ENCODE measurements at places on chromosomes 2 and 18.

DNA sequence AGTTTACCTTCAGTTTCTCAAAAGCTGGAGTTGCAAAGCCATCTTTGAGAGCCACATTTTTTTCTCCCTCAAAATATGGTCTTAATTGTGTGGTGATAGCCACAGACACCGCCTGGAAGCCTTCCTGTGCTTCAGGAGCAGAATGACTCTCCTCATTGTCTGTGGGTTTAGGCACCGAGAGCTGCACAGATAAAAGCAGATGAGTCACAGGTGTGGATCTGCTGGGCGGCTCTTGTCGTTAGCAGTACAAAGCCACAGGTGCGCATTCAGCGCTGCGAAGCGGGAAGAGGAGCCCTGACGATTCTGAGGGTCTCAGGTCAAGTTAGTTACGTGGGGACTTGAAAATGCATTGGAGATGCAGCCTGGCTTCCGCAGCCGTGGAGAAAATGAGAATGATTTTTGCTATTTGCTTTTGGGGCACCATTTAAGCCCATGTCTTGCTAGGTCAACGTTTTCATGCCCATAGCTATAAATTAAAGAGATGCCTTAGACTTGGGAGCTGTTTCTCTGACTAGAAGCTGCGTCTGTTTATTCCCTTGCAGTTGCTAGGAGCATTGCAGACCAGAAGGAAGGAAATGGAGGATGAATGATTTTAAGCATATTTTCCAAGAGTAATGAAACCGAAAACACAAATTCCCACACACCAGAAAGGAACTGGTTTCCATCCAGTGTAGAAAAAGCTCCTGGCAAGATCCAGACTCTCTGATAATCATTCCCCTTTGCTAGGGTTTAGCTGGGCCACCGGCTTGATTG, 51.5 kb downstream of the KLHL29 start:
- DNase-seq = no peak

DNA sequence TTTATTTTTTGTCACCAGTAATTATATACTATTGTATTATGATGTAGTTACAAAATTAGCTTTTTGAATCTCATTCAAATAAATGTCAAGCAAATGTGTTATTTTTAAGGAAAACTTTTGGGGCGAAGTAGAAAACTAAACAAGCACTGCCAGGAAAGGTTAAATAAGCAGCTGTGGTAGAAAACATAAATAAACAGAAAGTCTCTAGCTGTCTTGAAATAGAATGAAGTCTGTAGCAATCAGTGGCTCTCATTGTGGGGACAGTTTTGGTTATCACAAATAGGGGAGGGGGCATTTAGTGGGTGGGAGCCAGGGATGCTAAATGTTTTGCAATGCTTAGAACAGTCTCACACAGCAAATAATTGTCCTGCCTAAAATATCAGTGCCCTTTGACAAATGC, 3.4 kb downstream of the INSIG2 start:
- DNase-seq = no peak

- DNase-seq = no peak
These were observed 113.3 kb upstream of the CDC42EP3 start for GRCh38 chr2:37784759-37785149.

DNA sequence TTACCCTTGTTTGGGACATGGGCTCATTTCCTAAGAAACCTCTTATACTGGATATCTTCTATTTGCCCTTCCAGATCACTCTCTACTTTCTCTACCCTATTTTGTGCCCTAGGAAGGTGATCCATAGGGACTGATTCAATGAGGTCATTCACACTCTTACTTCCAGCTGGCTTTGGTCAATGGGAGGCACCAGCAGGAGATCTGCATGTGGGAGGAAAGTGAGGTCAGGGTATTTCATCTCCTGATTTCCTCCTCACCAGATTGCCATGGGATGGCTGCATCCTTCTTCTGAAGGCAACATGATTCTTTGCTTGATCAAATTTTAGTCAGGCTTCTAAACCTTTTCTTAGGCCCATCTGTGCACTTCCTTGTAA, 15.2 kb downstream of the M1AP start:
- DNase-seq = no peak

GRCh38 chr2:217301142-217301925, 441.5 kb upstream of the TNP1 start:
- DNase-seq = no peak

DNA sequence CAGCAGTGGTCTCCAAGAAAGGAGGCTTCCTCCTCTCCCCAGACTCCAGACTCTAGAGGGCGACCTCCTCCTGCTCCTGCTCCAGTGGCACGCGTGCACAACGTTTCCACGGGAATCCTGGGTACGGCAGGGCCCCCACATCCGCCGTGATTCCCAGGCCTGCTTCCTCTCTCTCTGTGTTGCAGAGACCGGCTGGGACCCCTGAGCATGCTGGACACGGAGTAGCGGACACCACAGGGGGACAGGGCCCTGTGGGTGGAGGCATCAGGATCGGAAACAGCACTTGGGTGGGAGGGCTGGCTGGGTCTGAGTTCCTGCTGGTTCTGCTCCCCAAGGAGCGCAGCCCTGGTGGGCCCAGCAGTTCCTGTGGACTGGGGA, 75.9 kb upstream of the SLC35G4 start:
- DNase-seq = no peak

GRCh38 chr2:239944694-239945551, 80.2 kb downstream of the NDUFA10 start:
- no peak for DNase-seq

GRCh38 chr2:43418680-43419079, 177.2 kb downstream of the THADA start:
- no peak for DNase-seq

GRCh38 chr2:217944923-217945322, 57.9 kb downstream of the TNS1 start:
- no peak for DNase-seq

DNA sequence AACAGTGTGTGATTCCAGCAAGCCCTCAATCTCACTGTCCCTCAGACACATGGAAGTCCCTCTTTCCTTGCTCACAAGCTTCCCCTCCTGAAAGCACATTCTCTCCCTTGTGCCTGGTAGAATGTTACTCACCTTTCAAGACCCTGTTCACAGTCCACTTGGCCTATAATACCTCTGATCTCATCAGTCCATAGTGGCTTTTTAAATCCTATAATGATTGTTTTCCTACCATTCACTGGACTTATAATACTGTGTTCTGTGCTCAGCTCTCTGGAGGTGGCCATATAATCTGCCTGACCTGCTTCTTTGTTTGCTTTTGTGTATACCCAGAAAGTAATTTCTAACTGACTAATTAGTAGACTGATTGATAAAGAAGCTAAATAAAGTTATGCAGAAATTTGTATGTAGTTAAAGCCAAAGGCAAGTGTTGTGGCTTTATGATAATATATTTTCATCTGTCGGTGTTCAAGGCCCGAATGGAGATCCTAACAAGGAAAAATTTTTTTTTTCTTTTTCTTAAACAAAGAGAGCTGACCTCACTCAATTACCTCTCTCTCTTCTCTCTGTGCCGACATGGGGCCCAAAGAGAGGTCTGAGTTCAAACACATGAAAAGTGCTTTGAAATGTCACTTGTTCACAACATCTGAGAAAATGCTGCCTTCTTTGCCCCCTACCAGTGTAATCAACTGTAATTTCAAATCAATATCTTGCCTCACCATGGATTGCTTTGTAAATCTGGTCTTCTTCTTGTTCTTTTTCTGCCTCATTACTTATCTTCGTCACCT, 1033.0 kb upstream of the PIK3C3 start:
- DNase-seq = no peak

GRCh38 chr18:42310956-42311355, 355.9 kb downstream of the PIK3C3 start:
- DNase-seq = no peak

DNA sequence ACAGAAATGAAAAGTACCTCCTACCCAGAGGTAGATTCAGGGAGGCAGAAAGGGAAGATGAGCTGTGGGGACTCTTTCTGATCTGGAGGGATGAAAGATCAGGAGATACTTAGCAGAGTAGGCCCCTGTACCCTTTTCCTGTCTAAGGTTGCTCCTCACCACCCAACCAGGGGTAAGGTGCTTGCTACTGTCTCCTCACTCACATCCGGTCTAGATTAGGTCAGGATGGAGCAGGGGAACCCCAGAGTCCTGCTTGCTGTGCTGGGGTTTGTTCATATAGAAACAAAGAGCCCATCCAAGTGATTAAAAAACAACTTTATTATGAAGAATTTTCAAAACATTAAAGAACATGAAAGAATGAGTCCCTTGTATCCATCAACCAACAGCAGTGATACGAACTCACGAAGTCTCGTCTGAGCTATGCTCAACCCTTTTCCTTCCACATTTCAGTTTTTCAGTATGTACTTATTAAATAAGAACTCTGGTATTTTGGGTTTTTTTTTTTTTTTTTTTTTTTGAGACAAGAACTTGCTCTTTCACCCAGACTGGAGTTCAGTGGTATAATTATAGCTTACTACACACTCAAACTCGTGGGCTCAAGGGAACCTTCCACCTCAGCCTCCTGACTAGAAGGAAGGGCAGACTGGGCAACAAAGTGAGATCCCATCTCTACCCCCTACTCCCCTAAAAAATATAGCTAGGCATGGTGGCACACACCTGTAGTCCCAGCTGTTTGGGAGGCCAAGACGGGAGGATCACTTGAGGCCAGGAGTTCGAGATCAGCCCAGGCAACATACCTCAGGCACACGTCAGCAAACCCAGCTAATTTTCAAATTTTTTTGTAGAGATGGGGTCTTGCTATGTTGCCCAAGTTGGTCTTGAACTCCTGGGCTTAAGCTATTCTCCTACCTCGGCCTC, 28.5 kb upstream of the MCFD2 start:
- no peak for DNase-seq

DNA sequence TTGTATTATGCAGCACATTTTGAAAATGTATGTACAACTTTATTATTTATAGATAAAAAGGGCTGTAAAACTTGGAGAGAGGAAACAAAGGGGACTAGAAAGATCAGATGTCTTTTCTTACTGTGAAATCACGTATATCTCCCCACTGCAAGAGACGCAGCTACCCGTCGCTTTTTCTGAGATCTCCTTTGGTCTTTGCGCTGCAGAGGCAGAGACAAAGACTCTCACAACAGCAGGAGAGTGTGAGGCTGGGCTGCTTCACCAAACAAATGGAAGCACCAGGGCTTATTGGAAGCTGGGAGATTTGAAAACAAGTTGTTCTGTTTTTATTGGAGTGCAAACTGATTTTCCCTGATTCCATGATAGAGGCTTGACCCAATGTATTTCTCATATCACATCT, 129.0 kb upstream of the PARD3B start:
- DNase-seq = no peak

DNA sequence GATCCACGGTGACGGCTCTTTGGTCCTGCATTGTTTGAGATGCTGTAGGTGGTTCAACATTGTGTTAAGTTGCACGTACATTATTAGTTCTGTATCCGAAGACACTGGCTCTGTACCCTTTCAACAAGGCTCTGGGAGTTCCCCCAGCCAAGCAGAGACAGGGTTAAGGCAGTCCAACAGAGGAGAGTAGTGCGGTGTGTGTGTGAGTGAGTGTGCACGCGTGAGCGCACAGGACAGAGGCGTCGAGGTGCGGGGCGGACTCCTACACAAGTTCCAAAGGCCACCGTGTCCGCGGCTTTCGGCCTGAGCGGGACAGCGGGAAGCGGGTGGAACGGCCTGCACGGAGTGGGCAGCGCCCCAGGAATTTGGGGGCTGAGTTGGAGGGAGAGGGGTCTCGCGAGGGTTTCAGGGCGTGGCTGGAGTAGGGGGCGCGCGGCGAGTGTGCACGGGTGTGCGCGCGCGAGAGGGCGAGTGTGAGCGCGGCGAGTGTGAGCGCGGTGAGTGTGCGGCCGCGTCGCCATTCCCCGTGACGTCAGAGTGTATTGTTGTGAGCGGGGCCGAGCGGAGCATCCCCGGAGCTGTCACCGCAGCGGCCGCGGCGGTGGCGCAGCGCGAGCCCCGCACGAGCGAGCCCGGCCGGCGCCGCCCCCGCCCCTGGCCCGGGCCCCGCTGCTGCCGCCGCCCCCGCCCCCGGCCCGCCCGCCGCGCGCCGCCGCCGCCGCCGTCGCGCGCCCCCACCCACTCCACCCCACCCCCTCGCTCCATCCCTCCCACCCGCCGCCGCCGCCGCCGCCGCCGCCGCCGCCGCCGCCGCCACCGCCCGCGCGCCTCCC, at the start of gene ASXL3:
Gene ASXL3 (plus strand): TSS at position 535 of the 833 bp plus-strand sequence. CDS start 413 bp downstream, outside the sequence.
- no peak for DNase-seq

DNA sequence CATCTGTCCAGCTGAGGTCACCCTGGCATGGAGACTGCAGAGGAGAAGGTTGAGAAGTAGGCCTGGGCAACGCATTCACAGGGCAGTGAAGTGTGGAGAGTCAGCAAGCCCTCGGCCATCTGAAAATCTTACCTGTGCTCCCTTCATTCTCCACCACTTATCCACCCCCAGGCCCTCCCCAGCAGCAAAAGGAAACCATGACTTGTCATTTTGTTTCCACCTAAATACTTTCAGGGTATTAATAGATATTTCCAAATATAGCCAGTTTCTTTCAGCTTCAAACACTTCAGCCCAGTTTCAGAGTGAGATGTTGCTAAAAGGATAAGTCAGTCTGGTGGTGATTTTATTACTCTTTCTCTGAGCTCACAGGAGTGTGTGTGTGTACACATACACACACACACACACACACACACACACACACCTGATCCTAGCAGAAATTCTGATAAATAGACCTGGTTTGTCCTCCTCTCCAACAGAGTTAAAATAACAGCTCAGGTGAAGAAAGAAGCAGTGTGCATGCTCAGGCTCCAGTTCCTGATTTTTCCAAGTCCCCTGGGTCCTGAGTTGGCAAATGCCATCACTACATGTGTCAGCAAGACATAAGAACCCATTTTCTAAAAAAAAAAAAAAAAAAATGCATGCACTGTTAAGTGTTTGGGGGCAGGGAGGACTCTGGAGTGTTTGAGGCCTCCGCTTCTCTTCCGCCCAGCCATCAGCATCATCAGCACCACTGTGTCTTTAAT, 82.8 kb downstream of the LOXHD1 start:
- no peak for DNase-seq

- DNase-seq = no peak
These were observed 4.2 kb upstream of the HOXD13 start for GRCh38 chr2:176088048-176088936.

DNA sequence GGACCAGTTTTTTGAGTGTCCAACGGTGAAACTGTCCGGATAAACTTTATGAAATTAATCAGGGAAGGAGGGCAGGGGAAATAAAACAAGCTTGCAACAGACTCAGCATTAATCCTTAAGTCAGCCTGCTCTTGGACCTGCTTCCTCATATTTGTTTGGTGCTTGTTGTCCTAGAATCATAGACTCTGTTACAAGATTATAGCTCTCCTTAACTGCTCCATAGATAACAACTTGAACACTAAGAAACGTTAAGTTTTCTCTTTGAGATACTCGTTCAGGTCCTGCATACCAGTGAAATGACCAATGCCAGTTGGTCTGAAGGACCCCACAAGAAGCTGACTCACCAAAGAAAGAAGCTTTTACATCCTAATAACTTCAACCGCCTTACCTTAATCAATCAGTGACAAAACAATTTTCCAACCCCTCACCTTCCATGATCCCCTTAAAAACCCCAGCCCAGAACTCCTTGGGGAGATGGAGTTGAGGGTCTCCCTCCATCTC, 493.2 kb downstream of the PID1 start:
- no peak for DNase-seq

- DNase-seq = no peak
These were observed 586 bp downstream of the FNDC4 start for GRCh38 chr2:27494284-27494943.
